ENCODE measurements at places on chromosomes 12 and 14. TPM values are rescaled to one million over a fixed set of nuclear protein-coding genes. Genes with fewer than 3 reads are reported as not detected.

DNA sequence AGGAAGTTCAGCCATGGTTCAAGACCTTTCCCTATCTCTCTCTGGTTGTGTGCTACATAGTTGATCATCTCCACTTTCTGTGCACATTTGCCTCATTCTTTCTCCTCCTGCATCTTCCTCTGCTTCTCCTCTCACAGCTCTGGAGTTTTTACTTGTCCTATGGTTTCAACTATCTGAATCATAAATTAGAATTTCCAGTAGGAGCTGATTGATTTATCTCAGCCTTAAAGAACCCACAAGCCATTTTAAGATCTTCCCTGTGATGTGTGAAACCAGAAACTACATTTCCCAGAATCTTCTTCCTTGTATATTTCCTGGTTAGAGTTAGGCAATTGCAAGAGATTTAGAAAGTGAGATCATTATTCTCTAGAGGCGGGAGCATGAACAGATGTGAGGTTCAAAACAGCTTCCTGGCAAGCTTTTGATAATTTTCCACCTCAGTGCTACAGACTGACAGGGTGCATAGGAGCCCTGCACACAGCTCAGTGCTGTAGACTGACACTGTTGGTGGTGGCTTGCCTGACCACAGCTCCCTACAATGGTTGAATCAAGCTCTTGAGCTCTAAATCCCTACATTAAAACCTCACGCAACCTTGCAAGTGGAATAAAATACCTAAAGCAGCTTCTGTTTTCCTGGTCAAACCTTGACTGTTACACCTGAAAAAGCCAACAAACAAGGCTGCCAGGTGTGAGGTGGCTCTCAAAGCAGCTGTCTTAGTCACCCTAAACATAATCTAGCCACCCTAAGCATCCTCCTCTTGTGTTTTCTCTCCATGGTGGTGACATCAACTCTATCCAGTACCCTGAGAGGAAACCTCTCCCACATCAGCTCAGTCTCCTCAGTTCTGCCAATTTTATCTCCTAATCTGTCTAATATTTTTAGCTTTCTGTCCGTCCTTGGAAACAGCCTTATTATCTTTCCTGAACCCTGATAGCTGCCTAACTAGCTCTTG, 21.5 kb upstream of the IFNG start:
- no peak for DNase-seq

GRCh38 chr12:95205685-95206084, 11.6 kb downstream of the FGD6 start:
- DNase-seq, result no peak

GRCh38 chr14:58055497-58056010, 96.5 kb downstream of the ARMH4 start:
- DNase-seq, result no peak

- DNase-seq, result no peak
Observed at GRCh38 chr12:111426344-111427185, 20.8 kb downstream of the SH2B3 start.

DNA sequence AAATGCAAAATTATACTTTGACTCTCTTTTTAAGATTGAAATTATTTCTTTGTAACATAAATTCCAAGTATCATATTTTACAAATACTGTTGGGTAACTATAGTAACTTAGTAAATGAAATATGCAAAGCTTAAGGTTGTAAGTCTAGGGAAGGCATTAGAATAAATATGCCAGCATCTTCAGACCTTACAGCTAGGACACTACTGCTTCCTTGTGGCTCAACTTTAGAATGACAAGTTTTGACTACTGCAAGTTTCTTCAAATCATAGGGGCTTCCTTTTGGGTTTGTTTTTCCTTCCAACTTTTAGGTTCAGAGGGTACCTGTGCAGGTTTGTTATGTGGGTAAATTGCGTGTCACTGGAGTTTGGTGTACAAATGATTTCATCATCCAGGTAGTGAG, 17.7 kb upstream of the ANP32D start:
- peak; percentile 15 for DNase-seq

GLT1D1 gene
- not detected for total RNA-seq

GRCh38 chr12:61188801-61189595, 1071.2 kb upstream of the USP15 start:
- no peak for DNase-seq

GRCh38 chr12:92062539-92063493, 82.8 kb downstream of the BTG1 start:
- DNase-seq, result no peak

GPRC5D gene
- not detected for total RNA-seq

- no peak for DNase-seq
Observed at GRCh38 chr14:92702441-92702918, 45.9 kb downstream of the LGMN start.

GRCh38 chr12:99513066-99513465, 134.5 kb upstream of the GARIN6 start:
- DNase-seq, result no peak

GRCh38 chr12:12182703-12183365, 84.0 kb downstream of the LRP6 start:
- DNase-seq, result no peak

DNA sequence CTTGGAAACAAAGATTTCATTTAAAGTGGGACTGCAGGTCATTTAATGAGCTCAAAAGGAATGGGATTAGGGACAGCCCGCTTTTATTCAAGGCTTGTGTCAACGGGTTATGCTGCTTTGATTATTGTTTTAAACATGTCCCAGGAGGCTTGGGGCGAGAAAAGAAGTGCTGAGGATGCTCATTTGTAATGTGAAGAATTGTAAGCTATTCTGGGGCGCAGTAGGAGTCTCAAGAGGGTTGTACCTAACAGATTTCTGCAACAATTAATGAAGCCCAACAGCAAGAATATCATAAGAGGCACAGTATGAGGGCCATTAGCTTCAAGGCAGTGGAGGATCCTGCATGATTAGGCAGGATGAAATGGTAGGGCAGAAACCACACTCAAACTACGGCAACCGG, 122.5 kb downstream of the KTN1 start:
- no peak for DNase-seq

AJUBA gene
- total RNA-seq, result 61.0 TPM

GRCh38 chr14:80325688-80326087, 114.4 kb upstream of the DIO2 start:
- DNase-seq, result no peak

TAMALIN gene
- total RNA-seq, result not detected

GRCh38 chr12:113678223-113679119, 206.8 kb upstream of the LHX5 start:
- DNase-seq, result no peak

FGF23 gene
- total RNA-seq, result not detected

GNG2 gene
- total RNA-seq, result not detected

GRCh38 chr12:25550186-25550585, 2.9 kb downstream of the LMNTD1 start:
- peak; percentile 67 for DNase-seq

DNA sequence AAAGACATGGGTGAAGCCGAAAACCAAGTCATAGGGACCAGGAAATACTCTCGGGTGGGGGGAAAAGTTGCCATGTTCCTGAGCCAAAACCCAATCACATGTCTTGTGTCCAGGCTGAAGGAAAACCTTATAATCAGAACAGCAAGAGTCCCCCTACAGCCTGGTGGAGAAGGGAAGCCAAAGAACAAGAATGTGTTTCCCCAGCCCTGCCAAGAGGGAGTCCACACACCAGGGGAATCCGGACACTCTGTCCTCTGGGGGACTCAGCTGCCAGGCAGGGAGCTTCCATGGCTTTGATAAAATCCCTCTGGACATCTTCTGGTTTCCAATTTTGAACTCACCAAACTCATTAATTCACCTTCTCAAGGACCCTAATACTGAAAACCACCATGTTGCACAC, 273.0 kb downstream of the FOXN3 start:
- no peak for DNase-seq

- DNase-seq, result no peak
Observed at GRCh38 chr12:105573574-105573973, 243.1 kb downstream of the C12orf75 start.

DNA sequence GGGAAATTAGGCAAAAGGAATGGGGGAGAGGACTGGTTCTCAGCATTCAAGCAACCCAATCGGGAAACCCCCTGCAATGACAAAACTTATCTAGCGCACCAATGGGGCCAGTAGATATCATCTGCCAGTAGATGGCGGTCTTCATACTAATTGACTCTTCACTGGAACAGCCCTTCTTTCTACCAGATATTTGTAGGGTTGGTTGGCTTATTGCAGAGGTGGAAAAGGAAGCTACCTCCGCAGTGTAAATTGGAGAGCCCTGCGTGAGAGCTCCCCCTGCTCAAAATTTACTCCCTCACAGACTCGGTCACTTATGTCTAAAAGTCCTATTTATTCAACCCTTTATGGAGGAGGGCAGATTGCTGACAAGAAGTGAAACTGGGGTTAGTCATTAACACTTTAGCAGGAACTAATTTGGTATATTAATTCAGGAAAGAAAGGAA, 166.1 kb upstream of the CCND2 start:
- DNase-seq, result peak; percentile 33

DNA sequence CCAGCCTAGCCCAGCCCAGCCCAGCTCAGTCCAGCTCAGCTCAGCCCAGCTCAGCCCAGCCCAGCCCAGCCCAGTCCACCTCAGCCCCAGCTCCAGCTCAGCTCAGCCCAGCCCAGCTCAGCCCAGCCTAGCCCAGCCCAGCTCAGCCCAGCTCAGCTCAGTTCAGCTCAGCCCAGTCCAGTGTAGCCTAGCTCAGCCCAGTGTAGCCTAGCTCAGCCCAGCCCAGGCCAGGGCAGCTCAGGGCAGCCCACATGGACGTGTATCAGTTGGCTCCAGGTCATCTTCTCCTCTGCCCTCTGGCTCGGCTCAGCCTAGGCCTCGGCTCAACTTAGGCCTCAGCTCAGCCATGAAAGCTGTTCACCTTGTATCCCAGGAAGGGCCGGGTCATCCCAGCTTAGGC, 64.7 kb downstream of the TMEM121 start:
- no peak for DNase-seq

GNB3 gene
- total RNA-seq, result 1.5 TPM

- DNase-seq, result no peak
Observed at GRCh38 chr14:24051176-24051788, 527 bp upstream of the CARMIL3 start.

DNA sequence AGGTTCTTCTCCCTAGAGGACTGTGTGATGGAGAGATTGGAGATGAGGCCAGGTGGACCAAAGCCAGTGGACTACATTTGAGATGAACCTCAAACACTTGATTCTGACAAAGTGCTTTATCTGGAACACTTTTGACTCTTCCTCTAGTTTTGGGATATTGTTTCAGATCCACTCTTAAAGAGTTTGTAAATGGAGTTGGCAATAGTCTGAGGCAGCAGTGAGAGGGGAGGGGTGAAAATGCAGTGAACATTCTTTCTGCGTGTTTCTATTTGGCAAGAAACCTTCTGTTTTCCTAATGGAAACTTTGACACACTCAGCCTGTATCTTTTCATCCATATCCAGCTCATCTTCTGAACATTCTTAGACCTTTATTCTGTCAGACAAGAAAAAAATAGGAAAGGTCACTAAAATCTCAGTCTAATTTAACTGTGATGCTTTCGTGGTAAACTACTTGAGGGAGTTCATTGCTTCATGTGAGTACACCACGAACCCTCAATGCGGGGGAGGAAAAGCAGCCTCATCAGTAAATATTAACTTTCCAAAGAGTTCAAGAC, 57.4 kb upstream of the KCNJ8 start:
- DNase-seq, result no peak

GRCh38 chr14:35825968-35826217, 245 bp upstream of the BRMS1L start:
- no peak for DNase-seq

DNA sequence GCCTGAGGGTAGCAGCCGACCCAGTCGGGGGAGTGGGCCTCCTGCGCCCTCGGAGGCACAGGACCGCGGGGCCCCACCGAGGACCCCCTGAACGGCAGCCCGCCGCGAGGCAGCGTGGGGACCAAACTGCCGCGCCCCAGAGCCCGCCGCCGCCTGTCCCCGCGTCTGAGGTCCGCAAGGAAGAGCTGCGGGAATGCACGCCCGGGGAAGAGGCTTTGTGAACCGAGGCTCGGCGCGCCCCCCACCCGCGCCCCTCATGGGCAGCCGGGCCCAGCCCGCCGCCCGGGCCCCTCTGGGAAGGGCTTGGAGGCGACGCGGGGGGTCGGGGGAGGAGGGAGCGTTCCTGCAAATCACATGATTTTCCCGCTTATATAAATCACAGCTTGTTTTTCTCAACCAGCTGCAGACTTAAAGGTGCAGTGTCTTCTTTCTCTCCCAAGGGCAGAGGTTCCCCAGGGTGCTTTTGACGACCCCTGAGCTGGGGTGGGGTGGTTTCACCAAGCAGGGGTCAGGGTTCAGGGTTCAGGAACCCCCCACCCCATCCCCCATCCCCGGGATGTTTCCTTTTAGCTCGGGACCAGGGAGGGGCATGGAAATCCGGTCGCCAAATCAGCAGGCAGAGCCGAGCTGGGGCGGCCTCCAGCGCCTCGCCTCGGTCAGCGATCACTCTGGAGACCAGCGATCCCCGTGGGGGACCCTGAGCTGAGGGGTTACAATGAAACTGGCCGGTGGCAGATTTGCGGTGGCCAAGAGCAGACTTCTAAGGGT, 44.7 kb upstream of the ATP23 start:
- peak; percentile 32 for DNase-seq

ZC2HC1C gene
- total RNA-seq, result 0.72 TPM

GRCh38 chr14:59782760-59783159, 87.8 kb downstream of the RTN1 start:
- no peak for DNase-seq

All from NCI-H460 (cell line).